Pancreas (tissue), 10 donors: ENCODE measurements at places on chromosomes 3 and 15.

GRCh38 chr3:15215996-15216395 is 9.9 kb downstream of the CAPN7 start:
- no peak for DNase-seq

GRCh38 chr3:22846566-22846965 is 356.6 kb upstream of the UBE2E2 start:
- no peak for DNase-seq

GRCh38 chr15:66252685-66253417 is 699 bp downstream of the MEGF11 start:
- DNase-seq = peak; percentile 72

GRCh38 chr15:34796847-34797435 is 1.6 kb upstream of the ACTC1 start:
- no peak for DNase-seq

- no peak for DNase-seq
These were observed 6.0 kb downstream of the MINDY2 start for GRCh38 chr15:58777107-58777506.
